T-cell (primary cell): ENCODE measurements at places on chromosomes 7 and 10. TPM values are rescaled to one million over a fixed set of nuclear protein-coding genes. Genes with fewer than 3 reads are reported as not detected.
A peak's percentile ranks its signal among the peaks of the same experiment; 100 is the strongest.

- DNase-seq = no peak
Observed at GRCh38 chr10:79505829-79506228, 6.5 kb upstream of the EIF5AL1 start.

The TDRD1 gene
- 0.13 TPM for total RNA-seq

DNA sequence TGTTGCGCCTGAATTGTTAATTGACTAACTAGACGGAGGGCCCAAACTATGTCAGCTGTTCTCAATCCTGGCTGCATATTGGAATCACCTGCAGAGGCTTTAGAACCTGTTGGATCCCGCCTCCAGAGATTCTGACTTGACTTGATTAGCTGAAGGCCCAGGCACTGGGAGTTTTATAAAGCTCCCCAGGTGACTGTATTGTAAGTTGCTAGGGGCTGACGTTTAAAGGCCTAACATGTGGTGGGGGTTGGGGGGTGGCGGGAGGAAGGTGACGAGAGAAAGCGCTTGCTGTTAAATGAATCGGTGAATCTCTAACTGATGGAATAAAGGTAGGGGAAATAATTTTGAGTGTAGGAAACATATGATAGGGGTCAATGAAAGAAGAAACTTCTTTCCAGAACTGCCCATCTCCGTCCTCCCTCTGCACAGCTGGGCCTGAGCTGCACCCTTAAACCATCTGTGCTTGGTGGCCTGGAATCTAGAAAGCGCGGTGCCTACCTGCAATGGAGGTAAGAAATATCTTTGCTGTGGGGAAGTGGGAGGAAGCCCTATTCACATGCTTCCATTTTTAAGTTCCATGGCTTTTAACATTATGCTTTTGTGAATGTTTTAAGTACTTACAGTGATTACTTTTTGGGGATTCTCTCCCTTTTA, 225.0 kb upstream of the FAM3C start:
- no peak for DNase-seq

The AKR1B15 gene
- total RNA-seq = not detected

DNA sequence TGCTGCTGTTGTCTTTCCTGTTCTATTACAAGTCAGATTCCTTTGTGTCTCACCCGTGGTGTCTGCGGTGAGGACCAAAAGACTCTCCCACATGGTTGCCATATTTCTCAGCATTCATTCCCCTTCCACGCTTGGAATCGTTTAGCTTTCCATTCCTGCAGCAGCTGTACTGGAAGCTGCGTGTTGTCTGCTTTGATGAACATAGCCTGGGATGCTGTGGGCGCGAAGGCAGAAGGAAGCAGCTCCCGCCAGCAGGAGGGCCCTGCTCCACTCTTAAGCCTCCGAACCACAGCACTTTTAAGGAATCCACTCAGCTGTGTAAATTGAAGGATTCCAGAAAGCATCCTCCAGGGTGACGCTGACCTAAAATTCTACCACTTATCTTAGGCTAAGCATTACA, 303.6 kb upstream of the PITRM1 start:
- no peak for DNase-seq

The SLC16A9 gene
- total RNA-seq = not detected

- peak; percentile 73 for DNase-seq
Observed at GRCh38 chr7:137898839-137899721, 52.3 kb upstream of the DGKI start.

The SLC18A3 gene
- total RNA-seq = not detected

GRCh38 chr10:98212196-98212595, 55.8 kb downstream of the LOXL4 start:
- no peak for DNase-seq

The ACSM6 gene
- not detected for total RNA-seq

DNA sequence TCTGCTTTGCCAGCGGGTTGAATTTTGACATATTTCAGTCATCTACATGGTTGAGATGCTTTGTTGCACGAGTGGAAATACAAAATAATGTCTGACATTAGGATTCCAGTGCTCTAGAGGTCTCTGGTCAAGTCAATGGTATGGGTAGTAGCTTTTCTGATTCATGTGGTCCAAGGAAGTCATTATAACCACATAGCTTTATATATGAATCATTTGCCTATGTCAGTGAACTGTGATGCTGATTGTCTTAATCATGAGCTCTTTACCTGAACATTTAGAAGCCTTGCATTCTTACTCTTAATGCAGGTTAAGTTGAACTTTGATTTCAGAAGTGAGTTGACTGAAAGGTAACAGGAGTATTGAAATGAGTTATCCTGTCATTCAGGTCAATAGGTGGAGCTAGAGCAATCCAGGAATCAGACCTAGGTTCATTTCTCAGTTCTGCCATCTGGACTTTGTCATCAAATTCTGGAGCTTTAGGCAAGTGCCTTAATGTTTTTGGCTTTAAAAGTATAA, 3.3 kb downstream of the MAPK8 start:
- DNase-seq = no peak

DNA sequence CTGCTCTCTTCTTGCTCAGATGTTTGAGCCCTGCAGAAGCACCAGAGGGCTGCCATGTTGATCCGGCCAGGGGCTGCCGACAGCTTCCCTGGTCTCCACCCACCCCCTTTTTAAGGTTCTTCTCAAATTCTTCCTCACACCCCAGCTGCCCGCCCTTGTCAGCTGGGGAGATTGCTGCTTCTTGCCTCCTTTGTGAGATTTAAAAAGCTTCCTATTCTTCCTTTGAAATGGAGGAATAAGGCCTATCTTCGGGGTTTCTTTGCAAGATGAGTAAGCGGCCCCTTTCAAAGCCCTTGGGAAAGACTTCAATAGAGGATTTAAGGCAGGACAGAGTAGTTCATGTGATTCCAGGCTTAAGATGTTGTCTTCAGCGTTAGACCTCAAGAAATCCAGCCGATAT, 211.9 kb upstream of the SHH start:
- no peak for DNase-seq

- no peak for DNase-seq
Observed at GRCh38 chr10:103333934-103334520, 16.9 kb downstream of the PCGF6 start.

The CALCR gene
- total RNA-seq = not detected

- DNase-seq = no peak
Observed at GRCh38 chr10:103627111-103627892, 133.8 kb downstream of the NEURL1 start.

- no peak for DNase-seq
Observed at GRCh38 chr10:75640381-75640780, 209.0 kb downstream of the LRMDA start.

DNA sequence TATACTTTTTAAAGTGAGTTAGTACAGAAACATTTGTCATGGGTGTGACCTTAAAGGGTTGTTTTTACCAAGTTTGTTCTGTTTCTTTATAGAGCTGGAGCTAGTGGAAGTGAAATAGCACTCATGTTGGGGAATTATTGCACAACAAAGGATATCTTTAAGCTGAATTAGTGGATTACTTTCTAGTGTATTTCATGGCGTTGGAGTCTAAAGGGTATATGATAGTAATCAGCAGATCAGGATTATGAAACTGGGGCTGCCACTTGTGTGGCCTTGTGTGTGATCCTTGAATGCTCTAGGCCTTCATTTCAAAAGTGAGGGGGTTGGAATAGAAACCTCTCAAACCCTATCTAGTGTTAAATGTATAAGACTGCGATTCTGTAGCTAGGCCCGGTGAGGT, 123.6 kb downstream of the LYZL1 start:
- no peak for DNase-seq

DNA sequence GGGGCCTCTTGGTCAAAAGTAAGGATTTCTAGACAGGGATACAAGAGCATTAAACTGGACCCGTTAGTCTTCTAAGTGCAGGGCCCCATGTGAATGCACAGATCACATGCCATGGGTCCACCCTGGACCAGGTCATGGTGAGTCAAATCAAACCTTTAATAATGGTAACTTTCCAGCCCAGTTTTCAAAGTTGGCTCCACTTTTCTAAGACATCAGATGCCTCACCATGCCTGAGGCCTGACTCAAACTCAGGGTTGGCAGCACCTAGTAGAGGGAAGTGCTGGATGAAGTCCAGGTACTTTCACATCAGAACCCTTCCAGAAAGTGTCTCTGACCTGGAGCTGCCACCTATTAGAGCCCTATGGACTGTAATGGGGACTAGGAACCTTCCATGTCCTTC, 9.7 kb upstream of the SMIM30 start:
- no peak for DNase-seq

GRCh38 chr7:74401137-74401859, 52.4 kb upstream of the GTF2IRD1 start:
- peak; percentile 68 for DNase-seq

GRCh38 chr7:70630818-70631457, 501.0 kb upstream of the GALNT17 start:
- DNase-seq = no peak

- DNase-seq = no peak
Observed at GRCh38 chr10:110901954-110902819, 16.8 kb downstream of the BBIP1 start.

DNA sequence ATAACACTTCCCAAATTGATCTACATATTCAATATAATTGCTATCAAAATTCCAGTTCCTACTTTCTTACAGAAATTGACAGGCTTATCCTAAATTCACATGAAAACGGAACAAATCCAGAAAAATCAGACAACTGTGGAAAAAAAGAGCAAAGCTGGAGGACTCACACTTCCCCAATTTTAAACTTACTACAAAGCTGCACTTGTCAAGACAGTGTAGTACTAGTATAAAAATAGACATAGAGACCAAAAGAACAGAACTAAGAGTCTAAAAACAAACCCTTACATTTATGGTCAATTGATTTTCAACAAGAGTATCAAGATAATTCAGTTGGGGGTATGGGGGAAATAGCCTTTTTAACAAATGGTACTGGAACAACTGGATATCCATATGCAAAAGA, 27.5 kb downstream of the LMBR1 start:
- DNase-seq = no peak

DNA sequence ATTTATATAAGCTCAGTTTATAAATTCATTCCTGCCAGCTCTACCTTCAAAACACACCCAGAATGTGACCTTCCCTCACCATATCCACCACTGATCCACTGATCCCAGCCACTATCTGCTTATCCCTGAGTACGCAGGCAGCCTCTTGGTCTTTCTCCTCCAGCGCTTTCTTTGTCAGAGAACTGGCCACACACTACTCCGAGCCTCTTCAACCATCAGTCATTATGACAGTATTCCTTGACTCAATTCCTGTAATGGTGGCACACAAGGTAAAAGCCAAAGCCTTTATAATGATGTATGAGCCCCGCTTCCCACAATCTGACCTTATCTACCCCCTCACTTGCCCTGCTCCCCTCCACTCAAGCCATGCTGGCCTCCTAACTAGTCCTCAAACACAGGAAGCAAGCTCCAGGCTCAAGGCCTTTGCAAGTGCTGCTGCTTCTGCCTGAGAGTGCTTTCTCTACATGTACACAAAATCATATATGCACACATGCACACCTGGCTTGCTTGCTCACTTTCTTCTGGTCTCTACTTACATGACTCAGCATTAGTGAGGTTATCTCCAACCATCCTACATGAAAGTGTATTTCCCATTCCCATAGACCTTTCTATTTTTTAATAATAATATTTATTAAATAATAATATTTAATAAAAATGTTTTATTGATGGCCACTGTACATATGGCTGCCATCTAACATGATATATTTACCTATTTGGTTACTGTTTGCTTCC, 150.4 kb upstream of the FEZF1 start:
- no peak for DNase-seq

GRCh38 chr7:37901236-37901827, 15.3 kb downstream of the SFRP4 start:
- DNase-seq = no peak

DNA sequence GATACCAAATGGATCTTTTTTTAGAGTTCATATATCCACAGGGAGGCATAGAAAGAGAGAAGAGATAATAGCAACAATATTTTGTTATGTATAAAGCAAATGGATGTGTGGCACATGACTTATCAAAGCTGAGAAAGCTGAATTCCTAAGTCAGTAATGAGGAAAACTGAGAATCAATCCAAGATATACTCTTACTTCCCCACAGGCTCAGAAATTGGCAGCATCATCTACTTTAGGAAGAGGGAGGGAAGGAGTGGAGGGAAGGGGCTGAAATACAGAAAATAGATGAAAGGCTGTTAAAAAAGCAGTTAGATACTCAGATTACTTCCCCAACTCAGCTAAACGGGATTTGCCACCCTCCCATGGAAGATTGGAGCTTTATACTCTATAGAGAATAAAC, 63.5 kb downstream of the SRI start:
- DNase-seq = no peak

- DNase-seq = no peak
Observed at GRCh38 chr10:75438275-75438674, 6.9 kb downstream of the LRMDA start.

GRCh38 chr10:133465950-133466474, 12.3 kb downstream of the SCART1 start:
- no peak for DNase-seq

The SGMS1 gene
- total RNA-seq = 34.4 TPM

The TCF7L2 gene
- total RNA-seq = 6.2 TPM

DNA sequence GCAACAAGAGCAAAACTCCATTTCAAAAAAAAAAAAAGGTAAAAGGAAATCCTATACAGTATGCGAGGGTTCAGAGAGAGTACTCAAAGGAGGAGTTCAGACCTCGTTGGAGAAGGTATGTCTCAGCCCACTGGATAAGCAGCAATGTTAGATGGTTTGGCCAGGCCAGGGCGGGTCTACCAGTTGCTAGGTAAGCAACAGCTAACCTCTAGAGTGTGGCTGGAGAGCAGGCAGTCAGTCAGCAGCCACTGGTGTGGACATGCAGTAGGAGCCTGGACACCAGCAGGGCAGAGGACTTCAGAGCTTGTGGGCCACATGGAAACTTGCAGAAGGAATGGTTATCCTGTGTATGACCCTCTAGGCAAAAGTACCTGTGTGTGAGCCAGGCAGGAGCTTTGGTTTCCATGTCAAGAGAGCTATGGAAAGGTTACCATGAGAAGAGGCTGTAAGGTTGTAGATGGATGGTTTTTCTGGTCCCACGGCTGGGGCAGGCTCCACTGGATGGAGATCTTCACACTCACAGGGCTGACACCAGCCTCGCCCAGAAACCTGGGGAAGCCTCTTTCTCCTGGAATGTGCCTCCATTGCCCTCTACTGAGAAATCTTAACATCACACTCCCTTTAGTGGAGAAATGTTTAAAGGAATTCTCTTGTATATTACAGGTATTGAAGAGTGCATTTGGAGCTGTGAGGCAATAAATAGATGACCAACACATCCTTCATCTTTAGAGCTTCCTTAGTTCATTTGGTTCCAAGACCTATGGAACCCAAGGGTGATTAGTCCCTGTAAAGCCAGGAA, 63.6 kb downstream of the CCDC186 start:
- DNase-seq = no peak

- DNase-seq = no peak
Observed at GRCh38 chr7:7977774-7978173, 9.2 kb downstream of the GLCCI1 start.

The CYCS gene
- total RNA-seq = 45.3 TPM

- no peak for DNase-seq
Observed at GRCh38 chr7:142603870-142604448, 145.3 kb upstream of the PRSS1 start.

The OR2A5 gene
- not detected for total RNA-seq
